ENCODE measurements at places on chromosomes 16 and 17.

- DNase-seq, result no peak
These were observed 28.5 kb downstream of the CACNG4 start for GRCh38 chr17:66992911-66993442.

GRCh38 chr16:49513040-49513439 lies 139.4 kb downstream of the C16orf78 start:
- no peak for DNase-seq

GRCh38 chr16:66103211-66103610 lies 263.3 kb upstream of the CDH5 start:
- DNase-seq, result no peak

DNA sequence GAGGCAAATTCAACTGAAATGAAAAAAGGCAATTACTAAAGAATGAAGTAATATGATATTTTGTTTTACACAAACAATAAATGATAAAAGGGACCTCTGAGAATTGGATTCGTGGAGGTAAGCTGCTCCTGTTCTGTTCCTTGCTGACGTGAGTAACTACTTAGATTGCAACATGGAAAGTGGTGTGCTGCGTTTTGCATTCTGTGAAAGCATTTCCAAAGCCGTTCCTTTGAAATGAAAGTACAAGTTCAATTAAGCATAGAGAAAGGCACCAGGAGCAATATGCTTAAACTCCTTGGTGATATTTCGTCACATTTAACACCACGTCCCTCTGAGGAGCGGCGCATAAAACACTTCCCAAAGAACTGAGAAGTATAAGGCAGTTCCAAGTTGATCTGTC lies 381.7 kb downstream of the UTP18 start:
- no peak for DNase-seq

GRCh38 chr16:58337090-58337444 lies 42.2 kb upstream of the PRSS54 start:
- no peak for DNase-seq

DNA sequence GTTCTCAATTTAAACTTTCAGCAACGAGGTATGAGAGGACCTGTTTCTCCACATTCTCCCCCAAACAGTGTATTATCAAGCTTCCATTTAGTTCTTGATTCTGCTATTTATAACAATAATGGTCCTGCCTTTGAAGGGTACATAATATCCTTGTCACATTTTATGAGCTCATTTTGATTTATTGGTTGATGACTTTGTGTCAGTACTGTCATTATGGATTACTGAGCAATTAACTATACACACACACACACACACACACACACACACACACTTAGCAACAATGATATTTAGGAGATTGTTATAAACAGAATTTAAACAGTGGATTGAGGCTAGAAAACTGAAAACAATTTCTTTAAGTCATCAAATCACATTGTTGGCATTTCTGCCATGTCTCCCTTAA lies 7.0 kb downstream of the TMIGD1 start:
- DNase-seq, result no peak

- no peak for DNase-seq
These were observed 11.4 kb downstream of the SPNS2 start for GRCh38 chr17:4509923-4510617.

- no peak for DNase-seq
These were observed 485 bp downstream of the DNAJA3 start for GRCh38 chr16:4426021-4426684.

- no peak for DNase-seq
These were observed 31.5 kb downstream of the RBL2 start for GRCh38 chr16:53465606-53466280.

- peak; percentile 68 for DNase-seq
These were observed 22.0 kb upstream of the USP10 start for GRCh38 chr16:84677849-84678248.

- no peak for DNase-seq
These were observed 84.0 kb upstream of the ATP2A3 start for GRCh38 chr17:4048218-4048617.

GRCh38 chr17:72021417-72022041 lies 99.3 kb upstream of the SOX9 start:
- DNase-seq, result no peak

DNA sequence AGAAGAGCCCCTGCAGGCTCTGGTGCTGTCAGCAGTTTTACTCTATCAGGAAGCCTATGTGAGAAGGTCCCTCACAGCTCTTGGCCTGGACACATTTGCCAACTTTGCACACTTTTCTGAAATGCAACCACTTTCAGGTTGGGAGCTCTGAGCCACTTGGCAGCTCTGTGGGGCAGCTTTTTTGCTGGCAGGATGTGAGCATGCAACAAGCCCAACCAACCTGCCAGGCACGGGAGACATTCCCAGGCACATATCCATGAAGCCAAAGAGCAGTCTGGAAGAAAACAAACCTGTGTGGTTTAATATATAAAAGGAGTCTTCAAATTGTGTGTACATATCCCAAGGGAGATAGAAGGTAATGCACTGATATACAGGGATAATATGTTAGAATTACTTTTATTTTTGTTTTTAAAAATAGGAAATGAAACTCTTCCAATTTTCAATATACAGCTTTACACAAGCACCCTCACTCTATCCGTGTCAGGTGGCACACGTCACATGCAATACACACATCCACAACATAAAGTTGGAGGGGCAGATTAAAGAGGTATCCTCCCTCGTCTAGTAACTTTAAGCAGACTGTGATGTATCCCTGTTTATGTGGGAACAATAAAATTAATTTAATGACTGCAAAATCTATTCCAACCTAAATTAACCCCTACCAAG lies 57.4 kb upstream of the COX10 start:
- no peak for DNase-seq

DNA sequence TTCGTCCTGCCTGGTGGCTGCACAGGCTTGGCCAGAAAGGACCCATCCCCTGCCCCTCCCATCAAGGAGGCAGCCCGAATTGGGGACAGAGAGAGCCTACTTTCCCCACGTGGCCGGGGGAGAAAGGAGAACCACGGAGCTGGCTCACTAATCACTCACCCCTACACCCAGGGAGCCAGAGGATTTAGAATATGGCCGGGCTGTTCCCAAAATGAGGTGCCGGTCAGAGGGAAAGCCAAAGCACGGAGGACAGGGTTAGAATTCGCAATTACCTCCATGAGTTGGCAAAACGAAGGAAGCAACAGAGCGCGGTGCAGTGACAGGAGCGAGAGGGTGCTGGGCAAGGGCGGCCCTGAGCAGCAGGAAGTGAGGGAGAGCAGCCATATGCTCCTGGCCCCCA lies 33.1 kb downstream of the SHISA6 start:
- DNase-seq, result no peak

DNA sequence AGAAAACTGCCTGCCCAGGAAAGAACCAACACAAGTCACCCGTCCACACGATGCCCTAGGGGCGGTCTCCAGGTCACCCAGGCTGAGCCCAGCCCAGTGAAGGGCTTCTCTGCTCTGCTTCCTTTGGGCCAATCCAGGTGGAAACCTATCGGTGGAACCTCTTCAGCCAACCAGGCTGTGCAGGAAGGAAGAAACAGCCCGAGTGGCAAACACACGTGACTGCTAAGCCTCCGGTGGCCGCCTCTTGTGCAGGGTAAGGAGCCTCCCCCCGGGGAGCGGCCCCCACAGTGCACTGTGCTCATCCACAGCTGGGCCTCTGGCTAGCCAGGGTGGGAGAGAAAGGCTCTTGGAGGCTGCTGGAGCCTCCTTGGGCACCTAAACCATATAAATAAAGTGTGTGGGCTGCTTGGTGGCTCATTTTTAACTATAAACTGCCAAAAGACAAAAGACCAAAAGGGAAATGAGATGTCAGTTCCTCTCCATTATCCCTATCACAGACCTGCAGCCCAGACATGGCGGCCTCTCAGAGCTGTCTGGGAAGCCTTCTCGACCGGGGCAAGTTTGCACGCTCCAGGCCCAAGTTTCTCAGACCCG lies 2.4 kb downstream of the RTN4RL1 start:
- DNase-seq, result no peak

GRCh38 chr16:426906-427249 lies 1.4 kb downstream of the RAB11FIP3 start:
- no peak for DNase-seq

- peak; percentile 76 for DNase-seq
These were observed 12.1 kb downstream of the CFDP1 start for GRCh38 chr16:75420987-75421819.

DNA sequence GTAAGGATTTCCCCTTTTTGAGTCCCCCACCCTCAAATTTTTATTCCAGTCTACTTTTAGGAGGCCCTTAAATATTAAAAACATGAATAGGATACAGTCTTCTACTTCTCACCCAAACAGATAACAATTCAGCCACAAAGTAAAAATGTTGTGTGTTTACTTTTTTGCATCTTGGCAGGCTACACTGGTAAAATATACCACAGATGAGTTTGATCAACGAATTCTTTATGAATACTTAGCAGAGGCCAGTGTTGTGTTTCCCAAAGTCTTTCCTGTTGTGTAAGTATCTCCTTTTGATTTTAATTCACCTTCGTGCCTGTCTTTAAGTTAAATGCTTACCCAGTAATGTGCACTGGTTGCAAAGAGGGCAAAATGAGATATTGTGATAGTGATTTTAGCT lies 34.4 kb upstream of the RAB11FIP4 start:
- DNase-seq, result no peak

DNA sequence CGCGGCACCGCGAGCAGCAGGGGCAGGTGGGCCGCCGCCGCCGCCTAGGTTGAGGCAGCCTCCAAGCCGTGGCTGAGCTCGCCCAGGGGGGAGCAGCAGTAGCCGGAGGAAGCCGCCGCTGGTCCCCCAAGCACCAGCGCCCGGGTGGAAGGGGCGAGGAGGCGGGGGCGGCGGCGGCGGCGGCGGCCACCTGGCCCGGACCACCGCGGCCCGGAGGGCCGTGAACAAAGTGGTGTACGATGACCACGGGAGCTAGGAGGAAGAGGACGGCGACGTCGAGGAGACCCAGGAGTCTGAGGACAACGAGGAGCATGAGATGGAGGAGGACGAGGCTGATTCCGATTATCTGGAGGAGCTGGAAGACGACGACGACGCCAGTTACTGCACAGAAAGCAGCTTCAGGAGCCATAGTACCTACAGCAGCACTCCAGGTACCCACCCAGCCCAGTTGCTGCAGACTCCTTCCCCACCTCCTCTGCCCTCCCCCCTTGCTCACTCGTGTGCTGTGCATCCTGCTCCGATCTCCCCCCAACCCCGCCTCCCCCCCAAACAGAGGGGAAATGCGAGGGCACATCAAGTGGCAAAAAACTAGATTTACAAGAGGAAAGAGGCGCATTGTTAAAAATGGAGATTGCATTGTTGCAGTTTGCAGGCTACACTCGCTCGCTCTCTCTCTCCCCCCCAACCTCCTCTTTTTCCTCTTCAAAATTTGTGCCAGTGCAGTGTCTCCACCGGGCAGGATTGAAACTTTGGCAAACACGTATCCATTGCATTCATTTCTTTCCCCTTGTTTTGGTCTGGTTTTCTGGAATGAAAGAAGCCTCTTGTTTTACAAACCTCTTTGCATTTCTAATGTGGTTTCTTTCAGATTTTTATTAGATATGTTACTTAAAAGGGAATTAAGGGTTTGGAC lies 41.8 kb upstream of the AMZ2 start:
- DNase-seq, result no peak

- DNase-seq, result no peak
These were observed 51.8 kb downstream of the VAC14 start for GRCh38 chr16:70749006-70749678.

- no peak for DNase-seq
These were observed 8.7 kb downstream of the COX10 start for GRCh38 chr17:14078027-14078426.

DNA sequence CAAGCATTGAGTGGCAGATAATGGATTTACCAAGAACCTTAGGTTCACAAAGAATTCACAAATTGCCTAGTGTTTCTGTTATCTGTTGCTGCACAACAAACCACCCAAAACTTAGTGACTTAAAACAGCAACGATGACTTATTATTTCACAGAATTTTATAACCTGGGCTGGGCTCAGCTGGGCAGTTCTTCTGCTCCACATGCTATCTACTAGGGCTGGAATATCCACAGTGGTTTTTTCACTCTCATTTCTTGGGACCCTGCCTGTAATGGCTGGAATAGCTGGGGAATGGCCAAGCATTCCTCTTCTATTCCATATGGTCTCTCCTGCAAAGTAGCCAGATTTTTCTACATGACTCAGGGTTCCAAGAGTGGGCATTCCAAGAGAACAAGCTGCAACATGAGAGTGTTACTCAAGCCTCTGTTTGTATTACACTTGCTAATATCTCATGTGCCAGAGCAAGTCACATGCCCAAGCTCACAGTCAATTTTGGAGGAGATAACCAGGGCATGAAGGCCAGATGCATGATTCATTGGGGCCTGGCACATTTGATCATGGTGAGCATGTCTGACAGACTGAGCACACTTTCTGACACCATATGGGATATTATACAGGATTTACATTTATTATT lies 4.9 kb upstream of the PSMD7 start:
- DNase-seq, result no peak

DNA sequence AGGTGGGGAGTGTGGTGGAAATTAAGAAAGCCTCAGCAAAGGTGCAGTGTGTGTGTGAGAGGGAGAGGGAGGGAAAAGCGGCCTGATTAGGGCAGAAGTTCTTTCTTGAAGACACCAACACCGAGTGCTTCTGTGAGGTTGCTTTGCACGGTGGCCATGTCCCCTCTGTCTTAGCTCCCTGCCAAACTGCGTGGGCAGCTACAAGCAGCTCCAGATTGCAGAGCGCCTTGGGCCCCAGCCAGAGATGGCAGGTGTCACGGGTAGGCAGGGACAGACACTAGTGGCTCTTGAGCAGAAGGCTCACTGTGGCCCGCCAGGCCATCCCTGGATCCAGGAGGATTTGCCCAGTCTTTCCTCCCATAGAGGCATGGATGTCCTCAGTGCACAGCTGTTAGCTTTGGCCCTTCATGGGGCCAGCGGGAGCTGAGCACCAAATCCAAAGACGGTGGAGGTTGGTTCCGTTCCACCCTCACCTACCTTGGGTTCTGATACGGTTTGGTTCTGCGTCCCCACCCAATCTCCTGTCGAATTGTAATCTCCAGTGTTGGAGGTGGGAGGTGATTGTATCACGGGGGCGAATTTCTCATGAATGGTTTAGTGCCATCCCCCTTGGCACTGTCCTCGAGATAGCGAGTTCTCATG lies 21.4 kb downstream of the KIAA0513 start:
- DNase-seq, result peak; percentile 64

DNA sequence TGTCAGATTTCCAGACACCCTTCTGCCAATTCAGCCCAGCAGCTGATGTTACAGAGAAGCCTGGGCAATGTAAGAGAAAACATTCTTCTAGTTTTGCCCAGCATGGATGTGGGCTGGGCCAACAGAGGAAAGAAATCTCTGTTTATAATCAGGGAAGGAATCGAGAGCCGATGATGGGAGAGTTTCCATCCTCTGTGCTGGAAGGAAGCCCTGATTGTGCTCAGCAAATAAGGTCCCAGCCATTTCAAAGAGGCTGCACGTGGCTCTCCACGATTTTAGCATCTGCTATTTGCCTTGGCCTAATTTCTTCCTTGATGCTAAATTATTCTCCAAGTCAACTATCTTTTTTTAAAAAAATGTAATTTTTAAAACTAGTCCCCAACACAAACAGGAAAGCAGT lies 70.0 kb downstream of the IRX6 start:
- no peak for DNase-seq
